ENCODE measurements at places on chromosomes 11 and 22. TPM values are rescaled to one million over a fixed set of nuclear protein-coding genes. Genes with fewer than 3 reads are reported as not detected.
A peak's percentile ranks its signal among the peaks of the same experiment; 100 is the strongest.

- H3K4me3 ChIP-seq: no peak overlapping the region
- no peaks in the 10 kb centered on the region for H3K4me1 ChIP-seq
- H3K27me3 ChIP-seq: no peaks in the 10 kb centered on the region
- H3K27ac ChIP-seq: no peak overlapping the region
- H3K36me3 ChIP-seq: no peaks in the 10 kb centered on the region
- no peak for DNase-seq
These were observed 8.2 kb downstream of the SDF2L1 start for GRCh38 chr22:21650280-21650679.

DNA sequence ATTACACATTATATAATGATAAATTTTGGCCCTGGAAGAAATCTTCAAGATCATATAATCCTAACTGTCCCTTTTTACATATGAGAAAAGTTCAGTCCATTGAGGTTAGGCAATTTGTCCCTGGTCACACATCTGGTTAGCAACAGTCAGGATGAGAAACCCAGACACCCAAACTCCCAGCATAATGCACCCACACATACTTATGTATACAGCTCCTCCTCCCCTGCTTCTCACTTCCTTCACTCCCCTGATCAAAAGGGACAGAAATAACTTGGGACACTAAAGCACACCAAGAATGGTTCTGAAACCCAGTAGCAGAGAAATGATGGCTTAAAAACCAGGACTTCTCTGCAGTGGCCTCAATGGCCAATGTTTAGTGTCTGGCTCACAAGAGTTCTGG lies 11.1 kb downstream of the NUMA1 start:
- H3K27ac ChIP-seq: peak overlapping the region; percentile 80
- peaks cover 15% of the 10 kb centered on the region for H3K4me1 ChIP-seq
- no peaks in the 10 kb centered on the region for H3K27me3 ChIP-seq
- H3K36me3 ChIP-seq: no peaks in the 10 kb centered on the region
- DNase-seq: no peak

DNA sequence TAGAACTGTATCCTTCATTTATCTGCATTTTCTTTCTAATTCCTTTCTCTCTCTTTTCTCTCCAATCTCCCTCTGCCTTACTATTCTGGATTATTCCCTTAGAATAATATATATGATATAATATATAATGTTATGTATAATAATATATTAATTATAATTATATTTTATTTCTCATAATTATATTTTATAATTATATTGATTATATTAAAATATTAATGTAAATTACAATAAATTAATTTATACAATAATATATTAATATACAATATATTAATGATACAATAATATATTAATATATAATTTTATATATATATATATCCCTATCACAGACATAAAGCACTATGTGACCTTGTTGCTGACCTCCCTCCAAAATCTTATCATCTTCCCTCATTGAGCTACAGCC lies 661.3 kb upstream of the CHORDC1 start:
- H3K27me3 ChIP-seq: no peaks in the 10 kb centered on the region
- H3K4me1 ChIP-seq: no peaks in the 10 kb centered on the region
- H3K4me3 ChIP-seq: no peak overlapping the region
- no peaks in the 10 kb centered on the region for H3K36me3 ChIP-seq

DNA sequence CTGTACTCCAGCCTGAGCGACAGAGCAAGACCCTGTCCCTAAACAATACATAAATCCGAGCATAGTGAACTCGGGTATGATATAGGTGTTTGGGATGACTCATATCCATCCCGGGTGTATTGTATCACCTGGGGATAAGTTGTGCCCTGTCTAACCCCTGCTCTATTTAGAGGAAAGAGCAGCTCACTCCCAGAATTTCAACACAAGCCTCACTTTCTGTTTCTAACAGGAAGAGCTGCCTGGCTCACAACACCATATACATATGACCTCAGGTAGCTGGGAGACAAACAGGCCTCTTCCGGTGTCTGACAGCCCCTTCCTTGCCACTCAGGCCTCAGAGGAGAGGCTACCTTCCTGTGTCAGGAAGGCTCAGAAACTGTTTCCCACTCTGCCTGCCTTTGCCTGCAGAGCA lies 9.9 kb upstream of the MICALL1 start:
- no peak for DNase-seq
- H3K27me3 ChIP-seq: no peaks in the 10 kb centered on the region
- no peak overlapping the region for H3K4me3 ChIP-seq
- peak overlapping the region; percentile 74 for H3K27ac ChIP-seq
- H3K36me3 ChIP-seq: no peaks in the 10 kb centered on the region
- H3K4me1 ChIP-seq: peaks cover 8% of the 10 kb centered on the region

The TIMP3 gene
- total RNA-seq: 551 TPM

All from uterus (tissue), 4 donors.